ENCODE measurements at places on chromosomes 1 and 21.

GRCh38 chr1:228272331-228272791 lies 64.5 kb downstream of the OBSCN start:
- no peak for DNase-seq

DNA sequence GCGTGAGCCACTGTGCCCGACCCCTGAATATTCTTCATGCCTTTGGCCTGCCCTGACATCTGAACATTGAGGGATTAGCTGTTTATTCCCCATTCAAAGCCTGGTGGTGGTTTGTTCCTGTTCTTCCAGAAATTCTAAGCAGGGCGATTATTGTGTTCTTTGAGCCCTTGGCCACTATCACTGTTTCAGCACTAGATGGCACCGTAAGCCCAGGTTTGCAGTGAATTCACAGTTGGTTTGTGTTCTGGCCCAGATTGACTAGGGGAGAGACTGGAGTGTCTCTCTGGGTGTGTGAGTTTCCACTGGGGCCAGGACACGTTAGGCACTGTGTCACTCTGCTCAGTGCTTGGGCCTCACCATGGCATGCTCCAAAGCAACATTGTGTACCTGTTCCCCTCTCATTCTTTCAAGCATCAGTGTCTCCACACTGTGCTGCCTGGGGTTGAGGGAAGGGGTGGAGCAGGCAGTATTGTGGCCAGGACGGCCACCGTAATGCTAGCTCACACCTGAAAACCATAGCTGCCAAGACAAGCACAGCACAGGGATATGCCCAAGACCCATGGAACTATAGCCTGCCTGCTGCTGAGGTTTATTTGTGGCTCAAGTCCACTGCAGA lies 52.7 kb downstream of the PKN2 start:
- peak; percentile 49 for DNase-seq

- DNase-seq = no peak
These were observed 2.5 kb upstream of the LRRN2 start for GRCh38 chr1:204688007-204688406.

GRCh38 chr1:14190508-14190907 lies 408.0 kb upstream of the KAZN start:
- no peak for DNase-seq

DNA sequence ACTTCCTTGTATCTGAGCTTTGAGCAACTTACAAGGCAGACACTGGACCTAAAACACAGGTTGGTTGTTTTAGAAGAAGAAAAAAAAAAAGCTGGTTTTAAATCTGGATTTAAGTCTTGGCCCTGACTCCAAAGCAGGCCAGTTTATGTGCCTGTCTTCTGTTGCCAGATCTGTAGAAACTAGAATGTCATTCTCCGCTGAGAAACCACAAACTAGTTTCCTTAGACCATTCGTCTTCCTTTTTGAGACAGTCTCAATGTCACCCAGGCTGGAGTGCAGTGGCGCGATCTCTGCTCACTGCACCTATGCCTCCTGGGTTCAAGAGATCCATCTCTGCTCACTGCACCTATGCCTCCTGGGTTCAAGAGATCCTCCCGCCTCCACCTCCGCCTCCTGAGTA lies 33.9 kb downstream of the APP start:
- DNase-seq = no peak

- no peak for DNase-seq
These were observed 93.4 kb downstream of the BCAR3 start for GRCh38 chr1:93588206-93588605.

DNA sequence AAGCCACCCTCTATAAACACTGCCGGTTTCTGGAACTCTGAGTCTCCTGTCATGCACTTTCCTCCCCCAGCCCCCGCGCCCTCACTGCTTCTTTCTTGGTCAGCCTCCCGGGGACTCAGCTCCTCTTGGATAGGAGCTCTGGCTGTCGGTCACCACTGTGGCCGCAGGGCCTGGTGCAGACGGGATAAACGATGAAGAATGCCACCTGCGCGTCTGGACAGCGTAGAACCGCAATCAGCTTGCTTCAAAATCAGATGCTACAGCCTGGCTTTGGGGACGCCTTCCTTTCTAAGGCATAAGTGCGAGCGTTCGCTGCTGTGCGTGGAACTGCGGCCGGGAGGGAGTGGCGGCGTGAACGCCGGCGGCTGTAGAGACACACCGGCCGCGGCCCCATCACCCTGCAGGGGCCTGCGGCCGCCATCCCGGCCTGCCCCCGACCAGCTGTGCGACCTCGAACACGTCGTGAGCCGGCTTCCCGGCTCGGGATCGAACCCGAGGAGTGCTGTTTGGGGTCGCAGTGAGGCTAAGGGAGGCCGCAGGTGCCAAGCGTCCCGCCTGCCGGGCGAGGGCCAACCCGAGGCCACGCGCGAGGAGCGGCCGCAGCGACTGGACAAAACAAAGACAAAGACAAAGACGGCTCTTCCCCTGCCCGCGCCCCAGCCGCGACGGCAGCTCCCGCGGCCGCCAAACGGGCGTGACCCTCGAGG lies 688 bp downstream of the PTTG1IP start:
- no peak for DNase-seq

DNA sequence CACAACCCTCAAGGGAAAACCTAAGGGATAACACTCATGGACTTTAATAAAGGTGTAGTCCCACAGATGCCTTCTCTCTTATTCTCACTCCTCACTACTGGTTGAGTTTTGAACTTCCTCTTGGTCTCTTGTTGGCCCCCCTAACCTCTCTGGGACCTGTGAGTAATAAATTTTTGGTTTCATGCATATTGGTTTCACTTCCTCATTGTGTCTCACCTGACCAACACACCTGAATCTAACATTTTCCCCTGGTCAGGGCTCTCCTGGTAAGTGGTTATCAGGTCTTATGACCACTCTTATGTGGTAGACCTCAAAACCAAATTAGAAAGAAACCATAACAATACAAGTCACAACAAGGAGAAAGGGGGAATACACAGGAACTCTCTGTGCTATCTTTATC lies 60.5 kb upstream of the PRMT6 start:
- DNase-seq = no peak

DNA sequence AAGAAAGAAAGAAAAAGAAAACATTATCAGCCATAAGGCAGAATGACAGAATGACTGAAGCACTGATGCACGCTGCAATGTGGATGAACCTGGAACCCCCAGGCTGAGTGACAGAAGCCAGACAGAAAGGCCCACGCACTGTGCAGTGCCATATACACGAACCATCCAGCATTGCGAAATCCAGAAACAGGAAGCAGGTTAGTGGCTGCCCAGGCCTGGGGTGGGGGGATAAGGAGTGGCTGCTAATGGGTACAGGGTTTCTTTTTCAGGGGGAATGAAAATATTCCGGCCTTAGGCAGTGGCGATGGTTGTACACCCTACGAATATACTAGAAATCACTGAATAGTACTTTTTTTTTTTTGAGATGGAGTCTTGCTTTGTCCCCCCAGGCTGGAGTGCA lies 57.0 kb downstream of the CHD5 start:
- no peak for DNase-seq

DNA sequence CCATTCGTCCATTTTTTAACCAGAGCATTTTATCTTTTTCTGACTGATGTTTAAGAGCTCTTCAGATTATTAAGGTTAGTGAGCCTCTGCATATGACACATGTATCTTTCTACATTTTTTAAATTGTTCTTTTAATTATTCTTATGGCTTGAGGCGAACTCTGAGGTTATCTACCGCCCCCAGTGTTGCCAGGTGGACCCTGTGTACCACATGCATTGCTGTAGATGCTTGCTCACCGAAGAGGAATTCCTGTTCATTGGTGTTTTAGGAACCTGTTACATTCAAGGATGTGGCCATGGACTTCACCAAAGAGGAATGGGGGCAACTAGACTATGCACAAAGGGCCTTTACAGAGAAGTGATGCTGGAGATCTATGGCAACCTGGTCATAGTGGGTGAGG lies 31.8 kb downstream of the ZNF684 start:
- DNase-seq = no peak

- peak; percentile 5 for DNase-seq
These were observed 362.3 kb upstream of the VAMP3 start for GRCh38 chr1:7408771-7409150.

DNA sequence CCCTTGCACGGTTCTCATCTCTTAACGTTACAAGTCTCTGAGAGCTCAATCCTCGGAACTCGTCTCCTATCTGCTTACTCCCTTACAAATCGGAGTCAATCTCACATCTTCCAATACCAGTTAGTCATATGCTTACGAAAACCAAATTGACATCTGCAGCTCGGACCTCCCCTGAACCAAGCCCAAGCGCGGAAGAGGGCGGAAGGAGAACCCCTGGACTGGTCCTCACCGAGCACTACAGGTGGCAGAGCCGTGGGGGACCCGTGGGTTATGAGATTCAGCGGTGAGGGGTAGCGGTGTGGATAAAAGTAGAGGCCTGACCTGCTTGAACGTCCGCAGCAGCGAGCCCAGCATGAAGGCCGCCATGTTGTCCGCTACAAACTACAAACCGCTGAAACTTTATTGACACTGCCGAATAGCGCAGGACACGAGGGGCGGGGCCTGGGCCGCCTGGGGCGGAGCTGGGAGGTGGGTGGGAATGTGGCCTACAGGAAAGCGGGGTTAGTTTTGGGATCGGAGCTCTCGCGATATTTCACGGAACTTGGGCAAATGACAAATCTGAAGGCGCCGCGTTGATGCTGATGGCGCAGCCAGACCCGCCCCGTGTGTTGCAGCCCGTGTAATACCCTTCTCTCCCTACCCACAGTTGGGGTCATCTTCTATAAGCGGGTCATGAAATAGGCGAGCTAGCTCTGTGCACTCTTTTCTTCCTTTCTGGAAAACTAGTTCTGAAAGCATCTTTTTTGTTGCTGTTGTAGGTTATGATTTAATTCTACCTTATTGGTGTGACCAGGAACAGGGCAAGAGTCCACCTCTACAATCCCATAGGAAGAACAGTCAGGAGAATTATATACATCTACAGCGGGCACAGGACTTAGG lies at the start of gene MRPS14:
Gene MRPS14, minus strand, starts transcription at position 383 of the 879 bp plus-strand sequence. Its CDS starts 17 bp downstream, at position 366.
- DNase-seq = peak; percentile 98

- no peak for DNase-seq
These were observed 24.5 kb downstream of the IRF2BP2 start for GRCh38 chr1:234585330-234586055.

GRCh38 chr1:51276286-51276685 lies 40.2 kb downstream of the RNF11 start:
- DNase-seq = no peak

- no peak for DNase-seq
These were observed 48.9 kb downstream of the RASSF5 start for GRCh38 chr1:206556047-206556749.

DNA sequence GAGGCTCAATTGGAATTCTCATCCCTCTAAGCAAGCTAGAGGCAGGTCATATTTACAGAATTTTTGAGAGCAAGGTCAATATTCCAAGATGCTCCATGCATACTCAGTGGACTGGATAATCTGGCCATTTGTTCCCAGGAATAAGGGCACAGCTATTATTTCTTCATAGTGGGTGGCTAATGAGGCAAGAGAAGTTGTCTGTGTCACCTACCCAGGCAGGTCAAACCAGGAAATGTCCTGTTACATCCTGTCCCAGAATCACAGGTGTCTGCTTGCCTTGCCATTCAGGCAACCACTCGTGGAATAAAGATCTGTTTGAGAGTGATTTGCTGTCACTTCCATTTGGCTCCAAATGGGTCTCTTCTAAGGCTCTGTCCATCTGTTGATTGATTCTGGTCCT lies 85.2 kb upstream of the ZP4 start:
- no peak for DNase-seq

DNA sequence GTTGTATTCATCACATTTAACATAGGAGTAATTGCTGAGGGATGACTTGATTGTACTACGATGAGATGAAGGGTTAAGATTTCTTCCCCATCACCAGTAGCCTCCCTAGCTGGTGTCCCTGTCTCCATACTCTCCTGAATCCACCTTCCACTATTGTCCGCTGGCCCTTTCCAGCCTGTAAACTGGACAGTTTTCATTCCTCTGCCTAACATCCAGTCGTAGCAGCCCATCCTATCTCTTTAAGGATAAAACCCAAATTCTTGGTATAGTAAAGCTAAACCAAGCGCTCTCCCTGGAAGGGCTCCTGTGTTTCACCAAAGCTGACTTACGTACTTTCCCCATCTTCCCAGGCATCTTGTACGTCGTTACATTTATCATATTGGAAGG lies 670 bp downstream of the COX20 start:
- no peak for DNase-seq

GRCh38 chr1:72911656-72912055 lies 629.3 kb upstream of the NEGR1 start:
- DNase-seq = no peak

DNA sequence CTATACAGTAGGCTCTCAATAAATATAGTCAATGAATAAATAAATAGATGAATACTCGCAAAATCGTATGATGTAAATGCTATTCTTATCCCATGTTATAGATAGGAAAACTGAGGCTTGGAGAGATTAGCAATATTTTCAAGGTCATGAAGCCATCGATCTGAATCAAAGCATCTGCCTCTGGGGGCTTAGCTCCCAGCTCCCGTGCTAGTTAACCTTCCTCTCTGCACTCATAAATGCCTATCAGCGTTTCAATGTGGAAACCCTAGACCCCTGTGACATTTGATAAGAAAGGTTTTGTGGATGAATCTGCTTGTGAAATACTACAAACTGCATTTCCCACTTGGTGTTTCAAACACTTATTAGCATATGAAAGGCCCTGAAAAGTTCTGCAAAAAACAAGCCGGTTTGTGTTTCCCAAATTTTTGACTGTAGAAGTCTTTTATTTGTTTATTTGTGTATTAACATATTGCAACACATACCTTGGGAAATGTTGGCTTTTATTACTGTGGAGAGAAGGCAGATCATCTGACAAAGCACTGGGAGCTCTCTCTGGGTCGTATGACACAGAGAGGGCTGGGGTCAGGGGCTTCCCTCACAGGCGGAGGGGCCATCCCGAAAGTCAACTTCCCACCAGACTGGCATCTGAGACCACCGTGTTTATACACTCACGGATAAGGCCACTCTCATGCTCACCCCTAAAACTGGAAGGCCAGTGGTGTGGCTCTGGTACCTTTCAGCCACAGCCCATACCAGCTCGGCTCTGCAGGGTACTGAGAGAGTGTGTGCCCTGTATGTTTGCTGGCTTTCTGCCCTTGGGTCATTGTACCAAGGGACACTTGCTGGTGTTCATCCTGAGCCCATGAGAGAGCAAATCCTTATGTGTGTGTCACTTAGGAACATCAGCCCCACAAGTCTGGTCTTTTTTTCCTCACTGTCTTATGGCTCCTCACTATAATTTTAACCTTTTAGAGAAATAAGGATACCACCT lies 993 bp upstream of the PROK1 start:
- no peak for DNase-seq

- DNase-seq = no peak
These were observed 30.7 kb upstream of the GRHL3 start for GRCh38 chr1:24288479-24288878.

DNA sequence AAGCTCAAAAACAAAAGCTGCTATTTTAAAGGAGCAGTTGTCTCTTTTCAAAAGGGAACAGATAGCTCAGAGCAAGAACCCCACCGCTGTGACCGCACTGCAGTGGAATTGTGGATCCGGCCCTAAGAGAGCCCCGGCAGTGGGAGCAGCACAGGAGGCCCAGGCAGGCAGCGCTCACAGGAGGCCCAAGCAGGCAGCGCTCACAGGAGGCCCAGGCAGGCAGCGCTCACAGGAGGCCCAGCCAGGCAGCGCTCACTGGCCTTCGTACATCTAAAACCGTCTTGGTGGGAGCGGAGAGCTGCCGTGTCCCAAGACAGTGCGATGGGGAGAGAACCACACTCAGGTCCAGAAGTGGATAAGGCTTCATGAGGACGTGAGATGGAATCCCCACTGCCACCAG lies 4.0 kb downstream of the TFF3 start:
- DNase-seq = no peak

Measured in activated CD4-positive, alpha-beta memory T cell treated with anti-CD3 and anti-CD28 coated beads, Interleukin-2, amount 10 ng/mL, durations not matched to agents 7 days and 5 days (primary cell).